Activated gamma-delta T cell treated with anti-CD3 and anti-CD28 coated beads, Interleukin-2, amount 50 U/mL, for 16 hours (primary cell): ENCODE measurements at places on chromosomes 1 and 21.

DNA sequence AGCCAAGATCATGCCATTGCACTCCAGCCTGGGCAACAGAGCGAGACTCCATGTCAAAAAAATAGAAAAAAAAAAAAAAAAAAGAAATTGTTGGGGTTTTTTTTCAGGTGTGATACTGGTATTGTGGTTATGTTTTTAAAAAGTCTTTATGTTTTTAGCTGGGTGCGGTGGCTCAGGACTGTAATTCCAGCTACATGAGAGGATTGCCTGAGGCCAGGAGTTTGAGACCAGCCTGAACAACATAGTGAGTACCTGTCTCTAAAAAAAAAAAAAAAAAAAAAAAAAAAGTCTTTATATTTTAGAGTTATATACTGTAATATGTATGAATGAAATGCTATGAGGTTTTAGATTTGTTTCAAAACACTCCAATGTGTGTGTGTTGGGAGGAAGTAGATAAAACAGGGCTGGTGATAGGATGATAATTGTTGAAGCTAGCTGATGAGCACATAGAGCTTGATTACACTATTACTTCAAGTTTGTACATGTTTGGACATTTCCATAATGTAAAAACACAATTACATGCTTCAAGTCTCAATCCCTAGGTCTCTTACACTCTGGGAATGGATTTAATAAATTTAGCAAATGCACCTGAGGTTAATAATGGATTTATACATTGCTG, 30.2 kb upstream of the ATP5PO start:
- no peak for DNase-seq

GRCh38 chr21:32520875-32521735, 64.2 kb downstream of the TCP10L start:
- no peak for DNase-seq

DNA sequence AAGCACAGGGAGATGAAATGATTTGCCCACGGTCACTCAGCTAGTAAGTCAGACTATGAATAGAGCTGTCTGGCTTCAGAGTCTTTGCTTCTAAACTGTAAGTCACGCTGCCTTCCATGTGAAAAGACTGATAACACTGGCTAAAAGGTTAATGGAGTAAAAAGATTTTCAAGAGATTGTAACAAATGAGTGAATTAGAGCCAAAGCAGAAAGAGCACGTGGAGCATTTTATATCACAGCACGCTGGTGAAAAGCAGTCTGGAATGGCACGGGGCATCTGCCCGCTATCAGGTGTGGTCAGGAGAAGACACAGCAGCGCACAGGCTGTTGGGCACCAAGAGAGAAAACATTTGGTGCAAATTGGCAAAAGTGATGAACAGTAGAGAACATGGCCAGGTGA, 144.8 kb upstream of the GALNT2 start:
- no peak for DNase-seq

GRCh38 chr1:69738458-69739250, 170.9 kb downstream of the LRRC7 start:
- DNase-seq = no peak

GRCh38 chr1:117046781-117047180, 13.3 kb upstream of the TTF2 start:
- DNase-seq = no peak

GRCh38 chr21:42559326-42559725, 45.7 kb downstream of the SLC37A1 start:
- no peak for DNase-seq

DNA sequence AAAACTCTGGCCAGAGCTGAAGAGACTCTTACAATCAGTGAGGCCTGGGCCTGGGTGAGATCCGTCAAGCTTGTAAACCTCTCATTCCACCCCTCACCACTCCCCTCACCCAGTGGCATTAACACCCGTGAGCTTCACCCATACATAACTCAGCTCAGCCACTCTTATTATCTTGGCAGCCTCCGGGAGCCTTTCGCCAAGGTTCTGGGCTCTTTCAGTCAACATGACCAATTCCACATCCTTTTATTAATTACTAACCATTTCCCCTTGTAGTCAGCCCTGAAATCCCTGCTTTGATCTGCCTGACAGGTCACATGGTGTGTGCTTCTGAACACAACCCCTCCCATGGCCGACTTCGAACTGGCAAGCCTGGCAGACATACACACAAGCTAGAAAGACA, 134.8 kb downstream of the SETD4 start:
- no peak for DNase-seq

- DNase-seq = no peak
Measured at GRCh38 chr1:160204526-160205241, 500 bp upstream of the PEA15 start.

DNA sequence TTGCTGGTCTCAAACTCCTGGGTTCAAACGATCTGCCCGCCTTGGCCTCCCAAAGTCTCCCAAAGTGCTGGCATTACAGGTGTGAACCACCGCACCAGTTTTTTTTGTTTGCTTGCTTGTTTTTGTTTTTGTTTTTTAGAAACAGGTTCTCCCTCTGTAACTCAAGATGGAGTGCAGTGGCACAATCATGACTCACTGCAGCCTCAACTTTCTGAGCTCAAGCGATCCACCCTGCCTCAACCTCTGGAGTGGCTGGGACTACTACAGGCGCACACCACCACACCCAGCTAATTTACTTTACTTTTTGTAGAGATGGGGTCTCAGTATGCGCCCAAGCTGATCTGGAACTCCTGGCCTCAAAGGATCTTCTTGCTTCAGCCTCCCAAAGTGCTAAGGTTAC, 47.3 kb upstream of the USP1 start:
- DNase-seq = no peak

GRCh38 chr1:160460214-160460642, 59.9 kb downstream of the VANGL2 start:
- no peak for DNase-seq

GRCh38 chr1:155083865-155084721, 5.5 kb downstream of the EFNA3 start:
- DNase-seq = no peak

GRCh38 chr21:36654324-36654723, 44.6 kb upstream of the SIM2 start:
- no peak for DNase-seq
